ENCODE measurements at places on chromosomes 12 and 14.
A peak's percentile ranks its signal among the peaks of the same experiment; 100 is the strongest.

GRCh38 chr14:103749860-103750259, 34.2 kb downstream of the ZFYVE21 start:
- H3K27ac ChIP-seq, result no peak overlapping the region
- no peak overlapping the region for H3K4me3 ChIP-seq
- no peaks in the 10 kb centered on the region for H3K27me3 ChIP-seq
- H3K4me1 ChIP-seq, result peaks cover 18% of the 10 kb centered on the region
- peaks cover 3% of the 10 kb centered on the region for H3K36me3 ChIP-seq

DNA sequence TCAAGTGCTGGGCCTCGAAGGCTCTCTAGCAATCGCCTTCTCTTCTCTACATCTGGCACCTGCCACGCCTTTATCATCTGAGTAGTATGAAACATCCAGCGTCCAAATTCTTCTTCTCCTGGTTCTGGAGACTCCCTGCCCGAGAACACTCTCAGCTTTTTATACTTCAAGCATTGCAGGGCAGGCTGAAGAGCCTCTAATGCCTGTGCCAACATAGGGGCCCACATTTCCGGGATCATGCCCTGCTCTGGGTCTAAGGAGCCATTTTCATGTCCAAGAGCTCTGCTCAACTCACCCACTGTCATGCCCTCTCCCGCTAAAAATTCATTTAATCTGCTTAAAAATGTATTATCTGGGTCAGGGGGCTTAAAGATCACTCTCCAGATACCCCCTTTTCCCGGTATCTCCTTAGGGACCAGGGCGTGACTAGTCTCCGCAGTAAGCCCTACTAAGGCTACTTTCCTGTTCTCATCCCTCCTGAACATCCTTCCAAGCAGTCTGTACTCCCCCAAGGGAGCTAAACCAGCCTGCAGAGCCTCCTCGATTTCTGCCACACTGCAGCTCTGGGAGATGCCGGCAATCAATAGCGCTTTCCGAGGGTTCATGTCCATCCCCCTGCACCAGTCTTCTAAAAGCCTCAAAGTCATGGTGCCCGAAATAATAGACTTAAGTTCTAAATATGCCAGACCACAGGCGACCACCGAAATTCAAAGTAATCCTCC, 940 bp downstream of the MOAP1 start:
- H3K27me3 ChIP-seq, result no peaks in the 10 kb centered on the region
- DNase-seq, result no peak
- H3K27ac ChIP-seq, result peak overlapping the region; percentile 91
- H3K4me1 ChIP-seq, result peaks cover 38% of the 10 kb centered on the region

- DNase-seq, result no peak
- peaks cover 9% of the 10 kb centered on the region for H3K4me1 ChIP-seq
- no peak overlapping the region for H3K27ac ChIP-seq
- H3K4me3 ChIP-seq, result no peak overlapping the region
- peaks cover 2% of the 10 kb centered on the region for H3K36me3 ChIP-seq
These were observed 1.5 kb upstream of the FZD10 start for GRCh38 chr12:130160711-130161231.

- DNase-seq, result no peak
- peaks cover 3% of the 10 kb centered on the region for H3K27me3 ChIP-seq
- H3K36me3 ChIP-seq, result no peaks in the 10 kb centered on the region
These were observed 98.1 kb downstream of the GAS2L3 start for GRCh38 chr12:100671396-100672074.

DNA sequence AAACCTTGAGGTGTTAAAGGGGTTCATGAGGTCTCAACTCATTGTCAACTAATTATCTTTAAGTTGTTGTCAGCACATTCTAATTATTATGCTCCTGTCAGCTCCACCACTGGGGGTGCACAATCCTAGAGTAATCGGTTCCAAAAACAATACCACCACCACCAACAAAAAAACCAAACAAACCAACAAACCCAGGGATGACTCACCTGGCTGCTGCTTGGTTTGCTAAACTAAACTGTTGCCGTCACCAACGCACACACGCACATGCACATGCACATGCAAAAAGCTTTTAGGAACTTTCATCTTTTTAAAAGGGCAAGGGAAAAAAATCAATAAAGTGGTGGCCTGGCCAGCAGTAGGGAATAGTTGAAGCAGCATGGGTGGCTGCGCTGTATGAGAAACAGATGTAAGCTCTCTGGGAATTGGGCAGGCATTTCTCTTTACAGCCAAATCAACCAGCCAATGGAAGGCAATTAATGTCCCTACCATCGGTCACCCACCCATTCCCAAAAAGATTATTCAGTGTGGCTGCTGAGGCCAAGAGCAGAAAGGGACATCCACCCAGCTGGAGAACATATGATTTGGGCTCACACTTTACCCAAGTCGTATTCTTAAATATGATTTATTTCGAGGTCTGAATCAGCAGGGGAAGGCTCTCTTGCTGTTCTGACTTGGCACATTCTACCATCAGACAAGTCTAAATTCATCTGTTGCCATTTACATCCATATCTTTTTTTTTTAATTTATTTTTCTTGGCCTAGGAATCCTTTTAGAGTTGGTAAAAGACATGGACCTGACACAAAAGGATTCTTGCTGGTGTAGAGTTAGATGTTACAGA, 20.0 kb downstream of the TMEM30B start:
- H3K4me1 ChIP-seq, result no peaks in the 10 kb centered on the region
- H3K4me3 ChIP-seq, result no peak overlapping the region
- no peaks in the 10 kb centered on the region for H3K36me3 ChIP-seq
- H3K27ac ChIP-seq, result no peak overlapping the region

- peaks cover 33% of the 10 kb centered on the region for H3K27me3 ChIP-seq
- no peak for DNase-seq
- H3K36me3 ChIP-seq, result no peaks in the 10 kb centered on the region
These were observed 13.0 kb upstream of the TRAF3 start for GRCh38 chr14:102764220-102764671.

DNA sequence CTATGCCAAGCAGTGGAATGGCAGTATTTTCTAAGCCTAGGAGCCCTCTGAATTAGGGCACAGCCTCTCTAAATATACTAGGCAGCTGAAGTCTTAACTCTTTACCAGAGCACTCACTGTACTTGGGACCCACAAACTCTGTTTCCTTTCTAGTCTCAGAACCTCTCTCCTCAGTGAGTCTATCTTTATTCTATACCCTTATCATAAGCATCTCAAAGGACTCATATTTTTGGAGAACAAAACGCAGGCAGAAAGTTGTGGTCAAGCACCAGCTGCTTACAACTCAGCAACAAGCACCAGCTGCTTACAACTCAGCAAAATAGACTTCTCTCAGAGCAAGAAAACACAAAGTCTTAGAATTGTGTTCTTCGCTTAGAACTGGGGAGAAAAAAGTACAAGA, 993 bp downstream of the CCDC196 start:
- no peaks in the 10 kb centered on the region for H3K36me3 ChIP-seq
- H3K27ac ChIP-seq, result no peak overlapping the region
- DNase-seq, result no peak

DNA sequence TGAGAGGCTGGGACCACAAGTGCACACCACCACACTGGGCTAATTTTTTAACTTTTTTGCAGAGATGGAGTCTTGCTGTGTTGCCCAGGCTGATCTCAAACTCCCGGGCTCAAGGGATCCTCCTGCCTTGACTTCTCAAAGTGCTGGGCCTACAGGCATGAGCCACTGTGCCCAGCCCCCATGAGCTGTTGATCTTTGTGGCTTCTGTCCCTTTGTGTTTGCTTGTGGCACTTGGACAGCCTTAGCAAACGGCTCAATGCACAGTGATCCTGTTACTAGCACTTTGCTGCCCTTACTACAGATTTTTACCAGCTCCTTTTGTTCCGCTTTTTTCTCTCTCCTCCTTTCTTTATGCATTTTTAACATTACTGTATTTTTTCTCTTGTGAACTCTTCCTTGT, 25.3 kb upstream of the EVL start:
- no peaks in the 10 kb centered on the region for H3K27me3 ChIP-seq
- no peak for DNase-seq
- H3K4me1 ChIP-seq, result no peaks in the 10 kb centered on the region
- no peak overlapping the region for H3K4me3 ChIP-seq

GRCh38 chr12:64673490-64674169, 63.3 kb downstream of the RASSF3 start:
- peak overlapping the region; percentile 59 for H3K4me3 ChIP-seq
- H3K36me3 ChIP-seq, result peaks cover 40% of the 10 kb centered on the region
- H3K27ac ChIP-seq, result peak overlapping the region; percentile 99
- no peak for DNase-seq
- no peaks in the 10 kb centered on the region for H3K27me3 ChIP-seq
- H3K4me1 ChIP-seq, result peaks cover 94% of the 10 kb centered on the region

DNA sequence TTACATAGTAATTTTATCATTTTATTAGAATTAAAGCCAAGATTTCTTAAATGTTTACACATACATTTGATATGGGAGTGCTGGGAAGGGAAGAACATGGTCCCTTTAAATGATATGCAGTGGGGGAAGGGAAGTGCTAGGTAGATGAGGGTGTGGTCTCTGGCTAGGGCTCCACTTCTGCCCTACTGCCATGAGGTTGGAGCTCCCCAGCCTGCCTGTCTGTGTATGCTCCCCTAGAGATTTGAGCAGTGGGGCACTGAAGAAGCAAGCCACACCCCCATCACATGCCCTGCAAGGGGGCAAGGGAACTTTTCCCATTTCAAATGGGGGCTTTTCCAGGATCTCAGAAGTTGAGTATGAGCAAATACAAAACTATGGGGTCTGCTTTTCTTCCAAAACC, 25.5 kb downstream of the CLECL1 start:
- DNase-seq, result peak; percentile 33
- H3K36me3 ChIP-seq, result peaks cover 47% of the 10 kb centered on the region
- peak overlapping the region; percentile 85 for H3K27ac ChIP-seq
- H3K4me1 ChIP-seq, result peaks cover 66% of the 10 kb centered on the region

- no peaks in the 10 kb centered on the region for H3K36me3 ChIP-seq
- DNase-seq, result no peak
- H3K4me1 ChIP-seq, result no peaks in the 10 kb centered on the region
- H3K27me3 ChIP-seq, result peaks cover 3% of the 10 kb centered on the region
These were observed 11.6 kb upstream of the SRSF9 start for GRCh38 chr12:120481022-120481767.

DNA sequence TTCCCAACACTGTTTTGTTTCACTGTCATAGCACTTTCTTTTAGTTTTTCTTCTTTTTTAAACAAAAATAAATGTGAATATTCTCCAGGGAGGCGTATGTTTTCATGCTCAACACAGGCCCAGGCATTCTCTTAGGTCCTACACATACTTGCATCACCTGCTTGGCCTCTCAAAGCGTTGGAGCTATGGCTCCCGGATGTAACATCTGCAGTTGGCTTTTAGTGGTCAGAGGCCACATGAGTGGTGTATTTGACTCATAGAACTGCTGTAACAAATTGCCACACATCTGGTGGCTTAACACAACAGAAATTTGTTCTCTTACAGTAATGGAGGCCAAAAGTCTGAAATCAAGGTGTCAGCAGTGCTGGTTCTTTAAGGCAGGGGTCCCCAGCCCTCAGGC, 44.6 kb upstream of the VRK1 start:
- H3K4me3 ChIP-seq, result no peak overlapping the region
- H3K27me3 ChIP-seq, result peaks cover 19% of the 10 kb centered on the region
- no peak for DNase-seq
- H3K36me3 ChIP-seq, result no peaks in the 10 kb centered on the region
- H3K4me1 ChIP-seq, result no peaks in the 10 kb centered on the region

- no peaks in the 10 kb centered on the region for H3K27me3 ChIP-seq
- DNase-seq, result no peak
- H3K36me3 ChIP-seq, result no peaks in the 10 kb centered on the region
- no peaks in the 10 kb centered on the region for H3K4me1 ChIP-seq
- H3K27ac ChIP-seq, result no peak overlapping the region
- H3K4me3 ChIP-seq, result no peak overlapping the region
These were observed 16.0 kb downstream of the RERGL start for GRCh38 chr12:18074001-18074400.

- peak; percentile 92 for DNase-seq
- H3K27ac ChIP-seq, result no peak overlapping the region
- H3K27me3 ChIP-seq, result peaks cover 33% of the 10 kb centered on the region
- no peak overlapping the region for H3K4me3 ChIP-seq
- no peaks in the 10 kb centered on the region for H3K36me3 ChIP-seq
These were observed 20.1 kb upstream of the CCDC63 start for GRCh38 chr12:110826592-110827200.

- no peak for DNase-seq
- peaks cover 31% of the 10 kb centered on the region for H3K36me3 ChIP-seq
- H3K4me1 ChIP-seq, result peaks cover 30% of the 10 kb centered on the region
- peak overlapping the region; percentile 78 for H3K4me3 ChIP-seq
- peak overlapping the region; percentile 74 for H3K27ac ChIP-seq
These were observed 446 bp upstream of the ZNF641 start for GRCh38 chr12:48351022-48351708.

GRCh38 chr12:53782093-53782703, 30.4 kb upstream of the CISTR start:
- H3K36me3 ChIP-seq, result no peaks in the 10 kb centered on the region
- DNase-seq, result no peak
- H3K4me1 ChIP-seq, result no peaks in the 10 kb centered on the region
- H3K4me3 ChIP-seq, result no peak overlapping the region

GRCh38 chr12:7503686-7504415, at the start of gene CD163:
Gene CD163, minus strand, starts transcription at chr12:7503777. Its CDS starts 87 bp downstream, at chr12:7503690.
- H3K27me3 ChIP-seq, result peaks cover 4% of the 10 kb centered on the region
- H3K27ac ChIP-seq, result no peak within 1 kb of the TSS
- no peak for DNase-seq
- H3K4me3 ChIP-seq, result no peak within 1 kb of the TSS
- H3K4me1 ChIP-seq, result no peaks in the 10 kb centered on the region

DNA sequence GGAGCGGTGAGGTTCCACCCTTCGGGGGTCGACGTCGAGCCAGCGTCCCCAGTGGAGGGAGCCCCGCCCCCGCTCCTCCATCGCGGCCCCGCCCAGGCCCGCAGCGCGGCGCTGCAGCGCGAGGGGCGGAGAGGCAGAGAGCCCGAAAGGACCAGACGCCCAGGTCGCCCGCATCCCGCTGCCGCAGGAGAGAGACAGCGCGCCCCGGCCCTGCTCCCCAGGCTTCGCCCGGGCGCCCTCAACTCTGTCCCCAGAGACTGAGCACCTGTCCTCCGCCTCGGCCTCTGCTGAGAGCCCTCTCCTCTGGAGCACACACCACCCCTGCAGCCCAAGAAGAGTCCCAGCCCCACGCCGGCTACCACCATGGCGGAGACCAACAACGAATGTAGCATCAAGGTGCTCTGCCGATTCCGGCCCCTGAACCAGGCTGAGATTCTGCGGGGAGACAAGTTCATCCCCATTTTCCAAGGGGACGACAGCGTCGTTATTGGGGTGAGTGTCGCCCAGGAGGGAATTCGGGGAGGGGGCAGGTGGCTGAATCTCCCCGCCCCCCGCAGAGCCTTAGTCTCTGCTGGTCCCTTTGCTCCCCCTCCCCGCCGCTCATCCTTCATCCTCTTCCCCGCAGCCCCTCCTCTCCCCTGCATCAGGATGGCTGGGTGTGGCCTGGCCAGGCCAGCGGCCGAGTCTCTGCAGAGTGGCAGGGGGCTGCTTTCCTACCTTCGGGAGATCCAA, at the start of gene KIF5A:
Gene KIF5A (plus strand): TSS at position 136 of the 732 bp plus-strand sequence. CDS start 228 bp downstream, at position 364.
- H3K4me3 ChIP-seq, result peak within 1 kb of the TSS; percentile 60
- H3K27ac ChIP-seq, result no peak within 1 kb of the TSS
- DNase-seq, result peak; percentile 75

All from activated naive CD4-positive, alpha-beta T cell treated with anti-CD3 and anti-CD28 coated beads, Interleukin-2, amount 10 ng/mL, durations not matched to agents 7 days and 5 days (primary cell).